ENCODE measurements at places on chromosomes 4 and X. TPM values are rescaled to one million over a fixed set of nuclear protein-coding genes. Genes with fewer than 3 reads are reported as not detected.

- H3K27me3 ChIP-seq, result peaks cover 22% of the 10 kb centered on the region
- H3K27ac ChIP-seq, result peak overlapping the region; percentile 30
These were observed 21.0 kb downstream of the JAKMIP1 start for GRCh38 chr4:6179362-6179761.

Gene MXRA5
- total RNA-seq, result not detected

- no peak overlapping the region for H3K27ac ChIP-seq
- H3K4me1 ChIP-seq, result no peaks in the 10 kb centered on the region
- no peak overlapping the region for H3K4me3 ChIP-seq
- H3K27me3 ChIP-seq, result peaks cover 18% of the 10 kb centered on the region
These were observed 112.4 kb upstream of the TLR3 start for GRCh38 chr4:185956544-185956940.

DNA sequence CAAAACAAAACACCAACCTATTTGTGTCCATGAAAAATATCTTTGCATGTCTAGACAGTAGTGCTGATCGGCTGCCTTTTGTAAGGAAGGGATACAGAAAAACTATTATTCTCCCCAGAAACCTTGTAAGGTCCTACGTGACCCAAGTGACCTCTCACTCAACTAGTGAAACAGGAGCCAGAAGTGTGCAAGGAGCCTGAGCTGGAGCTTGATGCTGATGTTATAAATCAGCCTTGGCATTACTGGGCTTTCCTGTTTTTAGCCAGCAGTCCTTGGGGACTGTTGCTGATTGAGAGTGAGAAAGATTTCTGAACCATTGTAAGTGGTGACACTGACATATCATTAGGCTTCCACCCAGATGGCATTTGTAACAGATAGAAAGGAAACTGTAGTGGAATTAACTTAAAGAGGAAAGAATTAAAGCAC is 100.8 kb upstream of the LIMCH1 start:
- peaks cover 3% of the 10 kb centered on the region for H3K27me3 ChIP-seq
- no peak overlapping the region for H3K27ac ChIP-seq
- DNase-seq, result no peak
- no peak overlapping the region for H3K4me3 ChIP-seq
- H3K36me3 ChIP-seq, result no peaks in the 10 kb centered on the region
- H3K4me1 ChIP-seq, result no peaks in the 10 kb centered on the region

GRCh38 chr4:2338754-2339457 is 77.0 kb upstream of the MXD4 start:
- DNase-seq, result no peak
- H3K4me1 ChIP-seq, result no peaks in the 10 kb centered on the region
- H3K36me3 ChIP-seq, result peaks cover 1% of the 10 kb centered on the region
- no peak overlapping the region for H3K4me3 ChIP-seq
- no peaks in the 10 kb centered on the region for H3K27me3 ChIP-seq

DNA sequence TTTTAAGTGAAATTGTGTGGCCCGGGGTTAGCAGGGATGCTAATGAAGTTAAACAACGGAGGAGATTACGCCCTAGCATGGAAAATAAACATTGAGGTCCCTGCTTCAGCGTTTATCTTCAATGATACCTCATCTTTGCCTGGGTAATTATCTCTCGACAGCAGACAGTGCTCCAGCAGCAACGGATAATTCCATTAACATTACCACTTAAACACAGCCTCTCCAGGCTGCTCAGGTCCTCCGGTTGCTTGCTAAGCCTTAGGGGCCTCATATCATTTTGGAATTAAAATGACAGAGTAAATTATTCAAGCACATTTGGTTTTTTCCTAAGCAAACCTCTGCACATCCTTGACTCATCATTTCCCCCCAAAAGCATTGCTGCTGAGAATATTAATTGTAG is 281.5 kb upstream of the KLF3 start:
- no peak for DNase-seq
- H3K27me3 ChIP-seq, result no peaks in the 10 kb centered on the region
- no peak overlapping the region for H3K27ac ChIP-seq

- DNase-seq, result no peak
- no peak overlapping the region for H3K4me3 ChIP-seq
- no peaks in the 10 kb centered on the region for H3K27me3 ChIP-seq
- H3K36me3 ChIP-seq, result no peaks in the 10 kb centered on the region
- H3K4me1 ChIP-seq, result no peaks in the 10 kb centered on the region
- no peak overlapping the region for H3K27ac ChIP-seq
These were observed 1165.9 kb upstream of the TENM3 start for GRCh38 chr4:181077341-181077740.

Gene SPIN4
- total RNA-seq, result 6.0 TPM

DNA sequence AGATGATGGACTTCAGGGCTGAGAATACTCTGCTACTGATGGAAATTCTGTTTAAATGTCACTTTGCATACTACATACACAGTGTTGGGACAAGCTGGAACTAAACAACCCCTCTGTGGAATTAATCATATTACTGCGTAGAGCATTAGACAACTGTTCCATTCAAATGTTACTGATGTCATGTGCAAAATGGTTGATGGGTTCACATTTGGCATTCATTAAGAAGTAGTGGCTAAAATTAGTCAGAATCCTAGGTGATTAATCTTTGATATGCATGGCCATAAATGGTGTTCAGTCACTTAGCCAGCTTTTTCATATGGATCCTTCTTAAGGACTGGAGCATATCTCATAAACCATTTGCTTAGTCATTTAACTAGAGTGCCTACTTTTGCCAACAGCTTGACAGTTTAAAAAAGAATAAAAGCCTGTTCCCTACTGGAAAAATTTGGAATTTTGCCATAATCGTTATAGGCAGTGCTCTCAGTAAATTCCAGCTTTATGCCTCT is 105.2 kb downstream of the RNF150 start:
- DNase-seq, result no peak
- no peaks in the 10 kb centered on the region for H3K4me1 ChIP-seq
- H3K36me3 ChIP-seq, result no peaks in the 10 kb centered on the region
- no peak overlapping the region for H3K4me3 ChIP-seq
- H3K27ac ChIP-seq, result no peak overlapping the region

Gene PDLIM3
- total RNA-seq, result not detected

Gene TLL1
- not detected for total RNA-seq

DNA sequence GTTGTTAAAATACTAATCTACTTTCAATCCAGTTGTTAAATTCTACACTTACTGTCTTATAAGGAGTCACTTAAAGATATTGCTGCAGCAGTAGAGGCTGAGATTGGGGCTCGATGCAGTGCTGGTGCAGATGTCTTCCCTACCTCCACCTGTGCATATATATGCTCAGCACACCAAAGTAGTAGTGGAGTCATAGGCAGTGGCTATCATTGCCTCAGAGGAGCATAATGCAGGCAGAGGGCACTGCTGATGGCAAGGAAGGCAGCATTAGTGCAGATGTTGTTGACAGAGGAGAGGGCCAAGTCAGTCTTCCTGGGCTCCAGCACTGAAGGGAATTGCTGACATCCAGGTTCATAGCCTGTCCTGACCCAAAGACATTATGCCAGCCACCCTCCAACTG is 35.1 kb downstream of the INPP4B start:
- H3K4me3 ChIP-seq, result no peak overlapping the region
- H3K27me3 ChIP-seq, result no peaks in the 10 kb centered on the region
- H3K27ac ChIP-seq, result no peak overlapping the region
- peaks cover 9% of the 10 kb centered on the region for H3K4me1 ChIP-seq

GRCh38 chrX:15761564-15762191 is 23.6 kb downstream of the CA5B start:
- no peak overlapping the region for H3K4me3 ChIP-seq
- no peaks in the 10 kb centered on the region for H3K27me3 ChIP-seq
- H3K36me3 ChIP-seq, result no peaks in the 10 kb centered on the region
- H3K4me1 ChIP-seq, result peaks cover 23% of the 10 kb centered on the region

All from activated naive CD8-positive, alpha-beta T cell treated with anti-CD3 and anti-CD28 coated beads for 36 hours (primary cell).